ENCODE measurements at places on chromosomes 2 and 18.

- peak; percentile 41 for DNase-seq
Observed at GRCh38 chr2:30239308-30239985, 8.1 kb downstream of the LBH start.

DNA sequence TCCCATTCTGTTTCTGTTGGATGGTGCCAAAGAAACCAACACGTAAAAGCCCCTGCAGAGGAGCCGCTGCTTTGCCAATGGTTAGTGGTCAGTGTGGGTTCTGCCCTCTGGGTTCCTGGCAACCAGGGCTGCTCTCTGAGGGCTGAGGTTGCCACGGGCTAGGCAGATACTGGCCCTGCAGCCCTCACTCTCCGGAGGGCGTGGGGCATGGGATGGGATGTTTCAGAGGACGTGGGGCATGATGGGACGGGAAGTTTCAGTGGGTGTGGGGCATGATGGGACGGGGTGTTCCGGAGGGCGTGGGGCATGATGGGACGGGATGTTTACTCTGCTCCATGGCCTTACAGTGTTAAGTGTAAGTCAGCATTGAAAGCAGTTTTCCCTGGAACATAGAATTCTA, 34.2 kb downstream of the ADI1 start:
- no peak for DNase-seq

DNA sequence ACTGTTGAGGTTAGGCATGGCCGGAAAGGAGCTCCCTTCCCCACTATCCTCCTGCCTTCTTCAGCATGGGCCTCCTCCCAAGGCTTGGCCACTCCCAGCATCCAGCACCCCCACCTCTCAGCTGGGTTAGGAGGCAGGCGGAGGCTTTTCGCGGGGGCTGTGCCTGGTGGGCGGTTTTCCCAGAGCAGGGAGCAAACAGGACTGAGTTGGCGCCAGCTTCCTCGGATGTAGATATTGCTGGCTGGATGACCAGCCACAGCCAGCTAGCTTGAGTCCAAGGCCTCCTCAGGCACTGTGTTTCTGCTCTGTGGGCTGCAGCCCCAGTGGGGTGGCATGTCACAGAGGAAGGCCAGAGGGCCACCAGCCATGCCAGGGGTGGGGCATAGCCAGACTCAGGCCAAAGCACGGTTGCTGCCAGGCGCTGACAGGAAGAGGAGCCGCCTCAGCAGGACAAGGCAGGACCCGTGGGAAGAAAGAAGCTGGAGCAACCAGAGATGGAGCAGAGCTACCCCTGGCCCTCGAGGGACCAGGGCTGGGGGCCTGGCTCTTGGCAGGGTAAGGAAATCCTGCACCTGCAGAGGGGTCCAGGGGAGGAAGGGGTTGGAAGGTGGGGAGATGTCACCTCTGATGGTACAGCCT, at the start of gene TCF23:
Gene TCF23, plus strand, starts transcription at position 204 of the 639 bp plus-strand sequence. Its CDS starts 130 bp downstream, at position 334.
- no peak for DNase-seq

DNA sequence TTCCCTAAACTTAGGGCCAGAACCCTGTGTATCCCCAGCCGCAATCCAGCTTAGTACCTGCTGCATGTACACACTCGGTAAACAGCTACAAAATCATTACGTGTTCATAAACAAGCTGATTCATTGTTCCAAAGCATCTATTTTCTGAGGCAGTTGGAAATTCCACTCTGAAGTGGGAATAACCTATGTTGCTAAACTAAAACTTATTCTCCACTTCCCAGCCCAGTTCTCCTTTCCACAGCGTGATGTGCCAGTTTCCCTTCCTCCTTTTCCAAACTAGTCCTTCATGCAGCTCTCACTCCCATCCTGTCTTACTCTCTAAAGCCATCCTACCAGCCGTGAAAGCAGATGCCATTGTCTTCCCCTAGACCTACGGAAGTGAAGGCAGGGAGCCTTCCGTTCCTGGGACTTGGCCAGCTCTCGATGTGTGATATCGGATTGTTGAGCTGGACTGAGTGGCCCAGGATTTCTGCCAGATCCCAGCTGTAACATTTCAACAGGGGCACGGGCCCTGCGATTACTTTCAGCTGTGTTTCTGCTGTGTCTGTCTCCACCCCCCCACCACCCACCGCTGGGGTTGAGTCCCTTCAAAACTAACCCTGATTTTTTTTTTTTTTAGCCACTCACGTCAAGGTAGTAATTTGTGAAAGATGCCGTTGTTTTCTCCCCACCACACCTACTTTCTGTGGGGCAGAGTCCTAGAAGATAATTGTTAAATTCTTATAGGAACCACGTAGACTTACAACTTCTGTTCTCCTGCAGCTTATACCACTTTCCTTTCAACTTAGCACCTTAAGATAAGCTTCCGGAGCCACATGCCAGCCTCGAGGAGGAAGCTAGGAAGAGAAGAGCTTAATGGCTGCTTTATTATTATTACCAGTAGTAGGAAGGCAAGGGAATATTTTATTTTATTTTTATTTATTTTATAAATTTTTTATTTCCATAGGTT, 100.9 kb downstream of the CRIM1 start:
- DNase-seq = peak; percentile 82

DNA sequence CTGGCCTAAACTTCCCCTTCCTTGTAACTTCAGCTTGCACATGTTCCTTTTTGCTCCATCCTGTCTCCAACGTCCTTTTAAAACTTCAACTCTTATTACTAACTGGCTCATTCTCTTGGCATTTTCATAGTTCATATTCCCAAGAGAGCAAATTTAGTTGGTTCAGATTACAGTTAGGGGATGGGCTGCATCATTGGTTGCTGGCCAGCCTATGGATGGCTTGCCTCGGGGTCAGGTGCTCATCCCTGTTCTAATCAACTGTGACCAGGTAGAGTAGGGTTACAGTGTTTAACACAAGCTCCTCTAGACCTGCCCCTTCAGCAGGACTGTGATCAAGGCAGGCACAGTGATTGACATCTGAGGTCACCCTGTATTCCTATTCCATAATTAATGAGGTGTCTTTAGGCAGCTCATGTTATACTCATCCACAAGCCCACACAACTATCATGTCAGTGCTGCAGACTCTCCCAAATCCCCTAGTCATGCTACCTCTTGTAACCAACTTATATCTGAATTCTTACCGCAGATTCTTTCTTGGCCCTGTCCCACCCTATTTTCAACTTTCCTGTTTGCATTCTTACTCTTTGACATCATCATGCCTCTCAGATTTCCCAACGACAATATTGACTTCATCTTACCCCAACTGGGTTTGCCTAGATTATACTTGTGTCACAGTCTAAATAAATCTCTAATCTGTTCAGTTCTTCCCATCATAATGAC, 293.3 kb downstream of the MTX2 start:
- peak; percentile 81 for DNase-seq

DNA sequence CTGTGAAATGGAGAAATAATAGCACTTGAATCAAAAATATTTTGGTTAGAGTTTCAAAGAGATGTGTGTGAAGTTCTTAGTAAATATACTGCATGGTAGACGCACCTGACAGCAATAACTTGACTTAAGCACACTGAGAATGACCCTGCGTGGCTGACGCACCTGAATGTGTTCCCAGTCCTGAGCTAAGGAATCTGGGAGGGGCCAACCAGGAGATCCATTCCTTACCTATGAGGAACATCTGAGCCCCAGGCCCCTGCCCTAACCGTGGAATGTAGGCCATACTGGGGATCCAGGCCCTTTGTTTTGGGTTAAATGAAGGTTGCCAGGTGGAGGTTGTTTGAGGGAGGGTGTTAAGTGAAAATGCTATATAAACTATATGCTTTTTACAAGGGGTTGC, 284.4 kb downstream of the RBM43 start:
- DNase-seq = no peak

- DNase-seq = no peak
Observed at GRCh38 chr2:49687918-49688317, 533.6 kb upstream of the FSHR start.

GRCh38 chr2:45029215-45029614, 20.0 kb upstream of the SIX2 start:
- DNase-seq = no peak

GRCh38 chr2:73746015-73746876, 9.1 kb upstream of the TPRKB start:
- DNase-seq = no peak

GRCh38 chr2:179974761-179975160, 32.3 kb downstream of the CWC22 start:
- DNase-seq = peak; percentile 39

GRCh38 chr18:8813611-8814010, 108.3 kb downstream of the MTCL1 start:
- peak; percentile 17 for DNase-seq

DNA sequence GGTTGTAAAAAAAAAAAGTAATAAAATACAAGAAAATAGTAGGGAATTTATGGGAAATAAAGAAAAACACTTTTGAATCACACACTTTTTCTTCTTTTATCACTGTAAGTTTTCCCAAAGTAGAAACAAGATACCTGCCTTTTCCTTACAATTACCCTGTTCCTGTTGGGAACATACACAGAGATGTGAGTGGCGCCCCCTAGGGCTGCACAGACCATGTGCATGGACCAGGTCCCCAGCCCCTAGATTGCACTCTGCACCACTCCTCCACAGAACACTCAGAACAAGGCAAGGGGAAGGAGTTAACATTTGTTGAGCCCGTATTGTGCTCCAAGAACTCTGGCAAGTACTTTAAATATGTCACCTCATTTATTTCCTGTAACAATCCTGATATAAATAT, 118.7 kb upstream of the NRP2 start:
- no peak for DNase-seq

GRCh38 chr2:40329739-40330030, 122.2 kb downstream of the SLC8A1 start:
- DNase-seq = no peak

DNA sequence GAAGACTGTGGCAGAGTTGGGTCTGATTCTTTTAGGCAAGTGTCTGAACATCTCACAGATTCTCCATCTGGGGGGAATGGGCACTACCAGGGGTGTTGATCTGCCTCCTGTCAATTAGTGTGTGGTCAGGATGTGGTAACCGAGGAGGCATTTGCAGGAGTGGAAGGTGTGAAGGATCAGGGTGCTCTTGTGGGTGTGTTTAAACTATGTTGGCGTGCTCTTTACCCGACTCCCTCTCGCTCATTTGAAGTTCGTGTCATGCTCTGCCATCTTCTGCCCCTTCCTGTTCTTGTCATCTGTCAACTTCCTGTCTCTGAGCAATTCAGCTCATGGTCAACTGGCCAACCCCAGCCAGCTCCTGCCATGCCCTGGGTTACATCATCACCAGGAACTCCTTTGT, 107.9 kb downstream of the RTN4 start:
- no peak for DNase-seq

GRCh38 chr2:164967361-164967760, 12.0 kb upstream of the SLC38A11 start:
- DNase-seq = no peak

DNA sequence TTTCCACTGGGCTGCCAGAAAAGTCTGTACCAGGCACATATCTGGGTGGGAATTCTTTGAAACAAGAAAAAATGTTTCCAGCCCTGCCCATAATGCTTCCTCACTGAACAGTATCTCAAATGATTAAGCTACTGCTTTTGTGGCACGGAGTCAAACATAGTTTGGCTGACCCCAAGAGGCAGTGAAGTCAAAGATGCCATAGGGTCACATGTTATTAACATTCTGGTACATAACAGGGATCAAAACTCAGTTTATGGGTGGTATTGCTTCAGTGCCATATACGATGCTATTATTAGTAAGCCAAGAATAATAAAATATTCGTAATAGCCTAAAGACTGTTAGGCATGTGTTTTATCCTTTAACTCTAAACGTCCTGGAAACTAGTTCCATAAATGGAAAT, 112.4 kb downstream of the FEZ2 start:
- peak; percentile 86 for DNase-seq

- DNase-seq = no peak
Observed at GRCh38 chr2:108942888-108943287, 46.1 kb downstream of the EDAR start.

DNA sequence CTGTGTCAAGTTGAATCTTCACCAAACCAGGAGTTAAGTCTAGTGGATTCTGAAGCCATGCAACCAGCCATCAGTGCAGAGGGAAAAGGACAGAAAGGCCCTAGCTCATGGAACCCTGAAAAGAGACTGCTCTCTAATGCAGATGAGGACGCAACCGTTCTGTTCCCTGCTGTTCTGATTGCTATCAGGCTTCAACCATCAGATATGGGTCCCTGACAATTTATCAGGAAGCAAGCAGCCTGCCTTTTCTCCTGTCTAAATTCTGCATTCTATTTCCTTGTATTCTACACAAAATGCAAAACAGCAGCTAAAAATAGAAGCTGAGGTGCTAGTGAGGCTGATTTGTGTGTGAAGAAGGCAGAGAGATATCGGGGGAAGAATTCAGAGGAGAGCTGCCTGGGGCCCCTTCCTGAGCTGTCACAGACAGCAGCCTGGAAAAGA, 68.4 kb upstream of the RTN4 start:
- DNase-seq = no peak

DNA sequence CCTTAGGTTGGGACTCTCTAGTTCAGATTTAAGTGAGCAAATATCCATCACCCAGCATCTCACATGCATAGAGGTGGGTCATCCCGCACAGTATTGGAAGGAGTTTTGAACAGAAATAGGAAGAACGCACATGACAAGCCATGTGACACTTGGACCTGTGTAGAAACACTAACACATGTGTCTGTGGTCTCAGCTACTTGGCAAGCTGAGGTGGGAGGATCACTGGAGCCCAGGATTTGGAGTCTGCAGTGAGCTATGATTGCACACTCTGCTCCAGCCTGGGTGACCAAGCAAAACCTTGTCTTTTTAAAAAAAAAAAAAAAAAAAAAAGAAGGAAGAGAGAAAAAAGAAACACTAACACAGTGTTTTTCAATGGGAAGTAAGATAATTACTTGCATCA, 5.4 kb upstream of the MTCL1 start:
- no peak for DNase-seq

DNA sequence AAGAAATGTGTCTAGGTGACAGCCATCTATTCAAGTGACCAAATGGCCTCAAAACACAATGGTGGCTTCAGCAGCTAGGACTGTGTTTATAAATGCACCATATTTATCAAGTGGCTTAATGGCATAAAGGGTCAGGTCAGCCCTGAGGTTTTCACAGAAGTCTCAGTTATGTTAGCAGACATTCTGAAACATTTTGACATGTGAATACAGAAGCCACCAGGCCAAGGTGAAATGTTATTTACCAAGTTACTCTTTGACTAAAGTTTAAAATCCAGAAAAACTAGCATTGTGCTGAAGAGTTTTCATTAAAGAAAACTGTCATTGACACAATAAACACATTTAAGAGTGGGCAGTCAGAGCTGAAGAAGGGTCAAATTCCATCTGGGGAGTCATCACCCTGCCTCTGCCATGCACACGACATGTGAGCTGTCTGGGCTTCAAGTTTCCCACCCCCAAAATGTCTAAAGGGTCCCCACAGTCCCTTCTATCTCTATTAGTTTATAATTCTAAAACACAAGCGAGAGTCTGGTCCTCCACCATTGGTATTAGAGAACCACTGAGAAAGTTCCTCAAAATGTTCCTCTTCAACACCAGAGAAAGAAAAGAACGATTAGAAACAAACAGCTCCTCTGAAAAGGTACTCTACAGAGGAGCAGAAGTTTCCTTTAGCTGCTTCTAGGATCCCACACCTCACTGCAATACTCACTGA, 77.5 kb upstream of the FZD5 start:
- peak; percentile 19 for DNase-seq

GRCh38 chr18:77397617-77398016, 148.0 kb downstream of the GALR1 start:
- no peak for DNase-seq
